Activated T-helper 2 cell treated with anti-CD3 and anti-CD28 coated beads, Interferon-gamma antibody, Interleukin-2, Interleukin-4, amounts not matched to agents 10 μg/mL and 5 μg/mL and 100 μg/mL, durations not matched to agents 14 hours and 24 hours and 36 hours (primary cell): ENCODE measurements at places on chromosomes 12 and 14.

DNA sequence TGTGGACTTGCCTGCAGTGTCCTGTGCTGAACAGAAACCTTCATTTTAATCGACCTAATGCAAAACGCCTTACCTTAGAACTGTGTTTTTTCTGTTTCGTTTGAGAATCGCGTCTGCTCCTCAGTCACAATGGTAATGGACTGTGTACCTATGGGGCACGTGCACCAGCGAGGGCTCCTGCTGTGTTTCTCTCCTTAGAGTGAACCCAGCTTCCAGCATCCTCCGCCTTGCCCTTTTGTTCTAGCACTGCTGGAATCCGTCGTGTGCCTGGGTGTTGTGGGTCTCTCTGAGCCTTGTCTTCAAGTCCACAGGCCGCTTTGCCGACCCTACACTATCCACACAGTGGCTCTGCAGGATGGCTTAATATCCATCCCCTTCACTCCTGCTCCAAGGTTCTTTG is 3.6 kb downstream of the AMN start:
- no peak for DNase-seq
- no peak overlapping the region for H3K4me3 ChIP-seq
- peaks cover 23% of the 10 kb centered on the region for H3K27me3 ChIP-seq
- H3K27ac ChIP-seq = no peak overlapping the region

- H3K27ac ChIP-seq = no peak overlapping the region
- H3K36me3 ChIP-seq = no peaks in the 10 kb centered on the region
- no peaks in the 10 kb centered on the region for H3K27me3 ChIP-seq
These were observed 524.7 kb upstream of the TMEM132C start for GRCh38 chr12:127742231-127742630.

GRCh38 chr12:116803013-116803736 is 65.1 kb downstream of the RNFT2 start:
- no peak overlapping the region for H3K4me3 ChIP-seq
- H3K27ac ChIP-seq = no peak overlapping the region
- H3K27me3 ChIP-seq = no peaks in the 10 kb centered on the region
- H3K36me3 ChIP-seq = no peaks in the 10 kb centered on the region

GRCh38 chr14:61472801-61473376 is 151.5 kb downstream of the PRKCH start:
- peaks cover 49% of the 10 kb centered on the region for H3K36me3 ChIP-seq
- peak overlapping the region; percentile 83 for H3K4me3 ChIP-seq
- peak overlapping the region; percentile 93 for H3K27ac ChIP-seq
- peak; percentile 64 for DNase-seq

DNA sequence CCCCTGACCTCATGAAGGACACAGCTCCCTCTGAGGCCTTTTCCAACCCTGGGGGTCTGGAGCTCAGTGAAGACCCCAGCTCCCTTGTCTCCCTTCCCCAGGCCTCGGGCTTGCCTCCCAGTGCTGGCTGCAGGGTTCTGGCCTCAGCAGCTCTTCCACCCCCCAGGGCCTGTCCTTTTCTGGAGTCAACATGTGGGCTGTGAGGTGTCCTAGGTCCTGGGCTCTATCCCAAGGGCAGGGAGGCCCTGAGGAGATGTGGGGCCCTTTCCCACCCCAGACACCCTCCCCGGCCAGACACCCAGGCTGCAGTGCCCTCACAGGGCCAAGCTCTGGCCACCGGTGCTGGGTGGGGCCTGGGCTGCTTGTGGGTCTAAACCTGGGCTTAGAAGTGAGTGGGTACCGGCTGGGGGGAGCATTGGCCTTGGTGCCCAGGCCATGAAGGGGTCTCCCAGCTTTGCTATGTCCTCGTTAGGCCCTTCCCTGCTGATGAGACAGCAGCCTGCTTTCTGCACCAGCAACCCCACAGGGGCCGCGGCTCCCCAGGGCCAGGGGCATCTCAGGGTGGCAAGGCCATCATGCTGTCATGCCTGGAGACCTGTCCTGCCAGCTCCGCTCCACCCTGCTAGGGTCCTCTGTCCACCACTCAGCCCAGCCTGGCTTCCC is 2.7 kb upstream of the CRIP2 start:
- DNase-seq = no peak
- no peaks in the 10 kb centered on the region for H3K36me3 ChIP-seq
- peaks cover 14% of the 10 kb centered on the region for H3K27me3 ChIP-seq

DNA sequence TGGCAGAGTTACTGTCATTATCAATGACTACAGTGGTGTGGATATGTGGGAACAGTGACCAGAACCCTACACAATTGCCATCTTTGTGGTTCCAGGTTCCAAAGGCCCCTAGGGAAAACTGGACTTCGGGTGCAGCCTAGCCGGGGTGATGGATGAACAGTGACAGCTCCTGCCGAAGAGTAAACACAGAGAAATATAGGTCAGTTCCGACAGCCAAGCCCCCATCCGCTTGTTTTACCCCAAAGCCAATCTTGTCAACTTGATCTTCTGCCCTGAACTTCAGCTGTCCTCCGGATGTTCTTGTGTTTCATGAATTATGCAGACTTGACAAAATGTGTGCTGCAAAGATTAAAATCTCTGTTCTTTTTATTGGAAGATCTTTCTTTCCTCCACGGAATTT is 200.4 kb upstream of the SRRM4 start:
- no peak overlapping the region for H3K4me3 ChIP-seq
- H3K4me1 ChIP-seq = no peaks in the 10 kb centered on the region
- H3K27ac ChIP-seq = no peak overlapping the region
- no peak for DNase-seq
